ENCODE measurements at places on chromosomes 6 and 20. TPM values are rescaled to one million over a fixed set of nuclear protein-coding genes. Genes with fewer than 3 reads are reported as not detected.
A peak's percentile ranks its signal among the peaks of the same experiment; 100 is the strongest.

- DNase-seq: no peak
These were observed 241.1 kb upstream of the TSHZ2 start for GRCh38 chr20:52731093-52731492.

- peak; percentile 81 for DNase-seq
These were observed 2.8 kb downstream of the BCL2L1 start for GRCh38 chr20:31719644-31720485.

Gene SNAI1
- total RNA-seq: 0.81 TPM

Gene PEX6
- total RNA-seq: 27.8 TPM

Measured in Calu3 (cell line).